ENCODE measurements at places on chromosomes 4 and X.
A peak's percentile ranks its signal among the peaks of the same experiment; 100 is the strongest.

GRCh38 chrX:50168241-50168687 lies 32.5 kb downstream of the AKAP4 start:
- no peak for DNase-seq

DNA sequence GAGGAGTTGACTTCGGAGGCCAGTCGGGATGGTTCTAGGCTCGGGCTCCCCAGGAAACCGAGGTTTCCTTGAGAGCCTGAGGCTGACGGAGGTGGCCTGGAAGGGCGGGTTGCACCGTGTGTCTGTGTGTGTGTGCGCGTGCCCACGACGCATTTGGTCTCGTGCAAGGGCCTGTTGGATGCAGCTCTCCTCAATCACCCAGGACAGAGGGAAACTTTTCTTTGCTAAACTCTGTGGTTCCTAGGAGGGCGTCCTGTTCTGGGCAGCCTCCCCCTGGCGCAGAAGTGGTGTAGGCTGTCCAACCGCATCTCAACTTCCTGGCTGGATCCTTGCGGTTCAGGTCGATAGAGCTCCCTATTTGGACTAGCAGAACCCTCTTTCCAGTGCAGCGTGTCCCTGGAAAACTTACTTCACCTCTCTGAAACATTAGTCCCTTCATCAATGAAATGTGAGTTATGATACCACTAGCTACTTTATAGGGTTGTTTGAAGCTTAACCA lies 973 bp downstream of the STK32B start:
- DNase-seq, result no peak

DNA sequence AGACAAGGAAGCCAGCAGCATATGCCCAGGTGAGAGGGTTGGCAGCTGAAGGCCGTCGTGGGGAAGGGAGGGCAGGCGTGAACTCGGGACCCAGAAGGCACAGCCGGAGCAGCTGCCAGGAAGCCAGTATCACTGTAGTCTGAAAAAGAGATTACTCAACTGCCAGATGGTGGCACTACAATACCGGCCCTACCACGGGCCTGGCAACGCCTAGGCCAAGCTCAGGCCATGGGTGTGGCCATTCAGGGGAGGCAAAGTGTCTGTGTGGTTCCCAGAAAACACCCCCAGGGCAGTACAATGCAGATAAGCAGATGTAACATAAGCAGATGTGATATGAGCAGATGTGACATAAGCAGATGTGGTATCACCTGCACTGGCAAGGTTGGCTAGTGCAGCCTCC lies 236.0 kb downstream of the AFAP1 start:
- DNase-seq, result no peak

GRCh38 chr4:13481569-13481968 lies 2.6 kb downstream of the RAB28 start:
- DNase-seq, result no peak

- DNase-seq, result no peak
Measured at GRCh38 chr4:170868170-170868569, 778.4 kb upstream of the AADAT start.

GRCh38 chrX:8811611-8812010 lies 10.4 kb upstream of the FAM9A start:
- DNase-seq, result no peak

- peak; percentile 30 for DNase-seq
Measured at GRCh38 chrX:108699368-108699767, 37.0 kb downstream of the IRS4 start.

- no peak for DNase-seq
Measured at GRCh38 chr4:95216636-95217035, 332.1 kb downstream of the UNC5C start.

DNA sequence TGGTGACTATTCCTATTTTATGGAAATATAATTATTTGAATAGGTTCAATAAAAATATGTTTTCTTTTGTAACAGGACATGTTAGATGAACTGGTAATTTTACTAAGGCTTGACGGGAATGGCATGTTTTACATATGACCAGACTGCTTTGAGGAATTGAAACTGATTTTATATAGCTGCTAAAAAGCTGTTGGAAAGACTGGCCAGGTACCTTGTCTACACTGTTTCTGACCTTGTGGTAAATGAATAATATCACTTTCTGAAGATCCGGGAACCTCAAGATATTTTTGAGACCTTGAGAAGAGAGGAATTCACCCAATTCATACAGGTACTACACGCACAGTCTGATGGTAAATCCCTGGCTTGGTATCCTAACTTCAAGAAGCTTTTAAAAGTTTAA lies 42.1 kb upstream of the USP46 start:
- DNase-seq, result no peak

DNA sequence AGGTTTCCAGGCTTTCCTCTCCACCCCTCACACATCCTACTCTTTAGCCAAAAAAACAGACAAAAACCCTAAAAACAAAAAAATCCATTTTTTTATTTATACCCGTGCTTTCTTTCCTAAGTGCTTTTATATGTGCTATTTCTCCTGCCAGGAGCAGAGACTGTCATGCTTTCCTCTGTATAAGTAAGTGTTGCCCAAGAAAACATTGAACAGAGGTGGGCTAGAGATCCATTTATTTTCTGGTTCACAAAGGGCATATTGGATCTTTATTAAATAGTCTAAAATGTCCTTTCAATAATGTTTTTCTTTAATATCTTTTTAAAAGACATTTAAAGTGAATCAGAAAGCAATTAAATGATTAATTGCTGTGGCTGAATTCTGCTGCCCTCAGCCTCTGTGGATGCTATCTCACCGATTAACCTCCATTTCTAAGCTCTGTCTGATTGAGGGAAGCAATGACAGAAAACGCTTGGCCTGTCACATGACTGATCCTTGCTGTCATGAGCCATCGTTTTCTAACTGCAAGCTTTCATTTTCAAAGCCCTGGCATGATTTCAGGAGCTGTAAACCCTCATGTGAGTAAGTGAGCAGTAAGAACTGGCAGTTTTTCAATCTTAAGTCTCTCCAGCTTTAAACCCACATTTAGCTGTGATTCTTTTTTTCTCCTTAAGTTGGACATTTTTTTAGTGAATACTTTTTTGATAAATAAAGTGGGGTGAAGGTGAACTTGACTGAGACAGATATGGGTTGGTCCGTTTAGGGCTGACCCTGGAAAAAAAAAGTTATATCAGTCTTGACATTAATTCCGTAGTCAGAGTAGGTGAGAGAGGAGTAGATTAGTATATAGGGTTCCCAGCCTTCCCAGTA lies 180.7 kb upstream of the PGRMC2 start:
- DNase-seq, result no peak

GRCh38 chr4:78439328-78439727 lies 112.2 kb upstream of the ANXA3 start:
- no peak for DNase-seq

DNA sequence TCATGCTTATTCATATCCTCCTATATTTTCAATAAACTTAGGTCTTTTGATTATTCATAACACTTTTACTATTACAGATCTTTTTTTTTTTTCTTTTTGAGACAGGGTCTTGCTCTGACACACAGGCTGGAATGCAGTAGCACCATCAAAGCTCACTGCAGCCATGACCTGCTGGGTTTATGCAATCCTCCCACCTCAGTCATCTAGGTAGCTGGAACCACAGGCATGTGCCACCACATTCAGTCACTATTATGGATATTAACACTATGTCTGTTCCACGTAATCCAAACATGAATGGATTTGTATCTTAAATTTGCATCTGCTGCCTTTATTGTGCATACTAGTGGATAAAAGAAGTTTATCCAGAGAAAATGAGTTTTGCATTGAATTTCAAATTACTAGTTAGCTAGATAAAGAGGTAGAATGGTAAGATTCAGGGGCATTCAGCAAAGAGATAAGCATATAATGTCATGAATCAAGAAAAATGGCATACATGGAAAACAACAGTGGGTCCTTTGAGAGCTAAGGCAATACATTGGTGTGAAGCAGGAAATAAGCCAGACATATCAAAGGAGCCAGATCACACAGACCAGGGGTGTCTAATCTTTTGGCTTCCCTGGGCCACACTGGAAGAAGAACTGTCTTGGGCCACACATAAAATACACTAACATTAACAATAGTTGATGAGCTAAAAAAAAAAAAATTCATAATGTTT lies 13.9 kb downstream of the ANAPC10 start:
- DNase-seq, result no peak

- no peak for DNase-seq
Measured at GRCh38 chr4:153955327-153955726, 166.4 kb upstream of the SFRP2 start.

DNA sequence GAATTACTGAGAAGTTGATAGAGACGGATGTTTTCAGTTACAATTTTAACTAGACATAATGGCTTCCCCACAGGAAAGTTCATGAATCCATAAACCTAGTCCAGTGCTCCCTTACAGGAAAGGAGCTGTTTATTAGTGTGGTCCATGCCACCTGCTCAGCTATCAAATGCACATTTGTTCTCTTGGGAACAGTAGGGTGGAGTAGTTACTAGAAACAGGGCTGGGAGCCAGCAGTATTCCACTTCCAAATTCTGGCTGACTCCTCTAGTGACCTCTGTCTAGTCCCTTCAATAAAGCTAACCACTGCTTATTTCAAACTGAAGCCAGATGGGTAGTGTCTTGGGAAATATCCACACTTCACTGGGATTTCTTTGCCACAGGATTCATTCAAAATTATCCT lies 88.4 kb upstream of the TLL1 start:
- peak; percentile 45 for DNase-seq

GRCh38 chr4:38311495-38312126 lies 351.4 kb downstream of the PTTG2 start:
- DNase-seq, result no peak

- no peak for DNase-seq
Measured at GRCh38 chr4:5211282-5211839, 160.1 kb downstream of the STK32B start.

GRCh38 chr4:151129796-151130195 lies 30.4 kb downstream of the RPS3A start:
- no peak for DNase-seq

DNA sequence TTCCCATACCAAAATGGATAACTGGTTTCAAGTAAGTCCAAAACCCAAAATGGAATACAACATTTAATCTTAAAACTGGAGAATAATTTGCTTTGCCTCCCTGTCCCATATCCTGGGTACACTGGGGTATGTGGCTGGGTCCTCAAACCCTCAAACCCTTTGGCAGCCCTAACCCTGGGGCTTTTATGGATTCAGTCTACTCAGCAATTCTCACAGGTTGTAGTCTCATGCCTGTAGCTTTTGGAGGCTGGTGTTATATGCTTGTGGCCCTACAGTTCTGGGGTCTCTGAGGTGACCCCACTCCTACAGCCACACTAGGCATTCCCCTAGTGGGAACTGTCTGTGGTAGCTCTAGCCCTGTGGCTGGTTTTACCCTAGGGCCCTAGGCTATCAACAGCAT lies 110.5 kb upstream of the NRK start:
- DNase-seq, result no peak

DNA sequence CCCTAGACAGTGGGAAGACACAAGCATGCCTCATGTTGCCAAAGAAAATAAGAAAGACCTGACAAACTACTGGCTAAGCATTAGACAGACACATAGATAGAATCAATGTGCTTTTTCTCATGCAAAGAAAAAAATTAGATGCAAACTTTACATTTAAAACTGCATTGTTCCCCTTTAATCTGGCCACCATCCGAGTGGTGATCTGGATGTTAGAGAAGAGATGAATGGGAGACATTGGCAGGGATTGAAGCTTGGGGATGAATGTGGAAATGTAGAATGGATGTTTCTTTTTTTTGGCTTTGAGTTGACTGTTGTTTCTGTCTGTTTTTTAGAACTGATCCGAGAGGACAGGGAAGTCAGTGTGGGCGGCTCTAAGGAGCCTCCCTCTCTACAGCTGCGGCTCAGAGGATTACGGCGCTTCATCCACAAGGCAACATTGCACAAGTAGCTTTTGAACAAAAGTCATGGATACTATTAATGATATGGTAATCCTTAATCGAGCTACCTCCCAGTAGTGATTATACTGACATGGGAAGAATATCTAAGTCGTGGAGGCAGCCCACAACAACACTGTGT lies 53.0 kb downstream of the HELT start:
- no peak for DNase-seq

DNA sequence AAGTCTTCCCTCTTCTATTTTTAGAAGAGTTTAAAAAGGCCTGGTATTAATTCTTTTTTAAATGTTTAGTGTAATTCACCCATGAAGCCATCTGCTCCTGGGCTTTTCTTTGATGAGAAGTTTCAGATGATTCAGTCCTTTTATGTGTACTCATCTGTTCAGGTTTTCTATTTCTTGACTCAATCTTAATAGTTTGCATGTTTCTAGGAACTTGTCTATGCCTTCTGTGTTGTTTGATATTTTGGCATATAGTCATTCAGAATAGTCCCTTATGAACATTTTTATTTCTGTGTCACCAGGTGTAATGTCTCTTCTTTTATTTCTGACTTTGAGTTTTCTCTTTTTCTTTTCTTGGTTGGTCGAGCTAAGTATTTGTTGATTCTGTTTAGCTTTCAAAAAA lies 20.2 kb upstream of the IL2 start:
- no peak for DNase-seq

DNA sequence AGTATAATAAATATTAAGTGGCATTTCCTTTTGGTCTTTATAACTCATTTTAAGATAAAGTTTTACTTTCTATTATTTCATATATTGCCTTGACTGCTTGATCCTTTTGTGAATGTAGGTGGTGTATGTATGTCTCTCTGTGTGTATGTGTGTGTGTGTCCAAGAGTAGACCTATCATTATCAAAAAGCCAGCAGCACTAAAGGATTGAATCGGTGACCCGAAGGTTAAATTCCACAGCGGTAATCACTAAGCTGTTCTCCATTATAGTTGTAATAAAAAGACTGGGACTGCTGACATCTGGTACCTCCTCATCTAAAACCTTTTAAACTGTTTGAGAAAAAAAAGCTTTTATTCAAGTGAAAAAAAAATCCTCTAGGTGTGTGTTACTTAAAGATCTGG lies 1014.8 kb downstream of the PCDH7 start:
- no peak for DNase-seq

Measured in NCI-H1694 (cell line).